Stimulated activated CD4-positive, alpha-beta T cell treated with anti-CD3 and anti-CD28 coated beads, Interleukin-1b, Interleukin-23, amount 100 ng/mL, for 1 hour (primary cell): ENCODE measurements at places on chromosomes 6 and 20.

DNA sequence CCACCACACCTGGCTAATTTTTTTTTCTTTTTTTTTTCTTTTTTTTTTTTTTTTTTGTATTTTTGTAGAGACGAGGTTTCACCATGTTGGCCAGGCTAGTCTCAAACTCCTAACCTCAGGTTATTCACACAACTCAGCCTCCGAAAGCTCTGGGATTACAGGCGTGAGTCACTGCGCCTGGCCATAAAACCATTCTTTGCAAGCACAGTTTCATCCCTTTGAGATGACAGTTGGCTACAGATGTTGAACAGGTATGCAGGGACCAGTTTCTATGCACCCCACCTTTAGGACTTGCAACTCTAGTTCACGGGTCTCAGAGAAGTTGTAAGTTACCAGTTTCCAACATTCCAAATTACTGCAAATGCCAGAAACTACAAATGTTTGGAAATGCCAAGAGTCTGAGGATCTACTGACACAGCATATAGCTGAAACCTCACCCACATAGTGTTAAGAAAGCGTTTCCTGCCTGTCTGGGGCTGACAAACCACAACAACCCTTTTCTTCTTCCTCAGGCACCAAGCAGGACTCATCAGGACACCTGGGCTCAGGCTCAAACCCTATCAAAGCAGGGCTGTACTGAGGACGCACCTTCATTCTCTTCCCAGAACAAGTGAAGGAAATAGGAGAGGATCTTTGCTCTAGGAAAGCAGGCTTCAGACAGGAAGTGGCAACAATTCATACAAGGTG lies 22.9 kb downstream of the ARHGAP18 start:
- no peak for DNase-seq

GRCh38 chr6:137927777-137928218 lies 60.7 kb downstream of the TNFAIP3 start:
- DNase-seq, result peak; percentile 29

- DNase-seq, result no peak
Measured at GRCh38 chr6:46013639-46014038, 2.0 kb downstream of the CLIC5 start.

DNA sequence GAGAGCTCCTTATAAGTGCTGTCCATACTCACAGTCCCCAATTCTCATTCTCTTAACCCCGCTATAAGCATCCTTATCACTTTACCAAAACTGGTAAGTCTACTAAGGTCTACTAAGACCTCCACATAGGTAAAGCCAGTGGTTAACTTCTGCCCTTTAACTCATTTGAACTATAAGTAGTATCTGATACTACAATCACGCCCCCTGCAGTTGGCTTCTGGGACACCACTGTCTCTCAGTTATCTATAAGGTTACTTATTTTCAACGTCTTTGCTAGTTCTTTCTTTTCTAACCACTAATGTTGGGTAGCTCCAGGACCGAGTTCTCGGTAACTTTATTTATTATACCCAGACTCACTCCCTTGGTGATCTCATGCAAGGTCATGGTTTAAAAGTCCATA lies 142.6 kb downstream of the ARHGAP18 start:
- DNase-seq, result no peak

- no peak for DNase-seq
Measured at GRCh38 chr6:121810158-121811032, 374.9 kb downstream of the GJA1 start.
